Activated naive CD8-positive, alpha-beta T cell treated with anti-CD3 and anti-CD28 coated beads for 36 hours (primary cell): ENCODE measurements at places on chromosomes 16 and 17.

DNA sequence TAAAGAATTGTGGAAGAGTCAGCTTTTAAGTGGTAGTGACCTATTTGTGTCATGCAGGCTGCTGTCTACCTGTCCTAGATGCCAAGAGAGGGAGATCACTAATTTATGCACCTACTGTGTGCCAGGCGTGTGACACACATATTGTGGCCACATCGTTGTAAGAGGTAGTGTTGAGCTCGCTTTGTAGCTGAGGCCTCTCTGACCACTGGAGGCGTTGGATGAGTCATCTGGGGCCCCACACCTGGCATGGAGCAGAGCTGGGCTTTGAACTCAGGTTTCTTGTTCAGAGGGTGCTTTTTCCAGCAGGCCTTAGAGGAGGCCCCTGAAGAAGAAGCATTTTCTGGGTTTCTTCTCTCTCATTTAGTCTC, 52.3 kb upstream of the LGALS9 start:
- peak; percentile 75 for DNase-seq

DNA sequence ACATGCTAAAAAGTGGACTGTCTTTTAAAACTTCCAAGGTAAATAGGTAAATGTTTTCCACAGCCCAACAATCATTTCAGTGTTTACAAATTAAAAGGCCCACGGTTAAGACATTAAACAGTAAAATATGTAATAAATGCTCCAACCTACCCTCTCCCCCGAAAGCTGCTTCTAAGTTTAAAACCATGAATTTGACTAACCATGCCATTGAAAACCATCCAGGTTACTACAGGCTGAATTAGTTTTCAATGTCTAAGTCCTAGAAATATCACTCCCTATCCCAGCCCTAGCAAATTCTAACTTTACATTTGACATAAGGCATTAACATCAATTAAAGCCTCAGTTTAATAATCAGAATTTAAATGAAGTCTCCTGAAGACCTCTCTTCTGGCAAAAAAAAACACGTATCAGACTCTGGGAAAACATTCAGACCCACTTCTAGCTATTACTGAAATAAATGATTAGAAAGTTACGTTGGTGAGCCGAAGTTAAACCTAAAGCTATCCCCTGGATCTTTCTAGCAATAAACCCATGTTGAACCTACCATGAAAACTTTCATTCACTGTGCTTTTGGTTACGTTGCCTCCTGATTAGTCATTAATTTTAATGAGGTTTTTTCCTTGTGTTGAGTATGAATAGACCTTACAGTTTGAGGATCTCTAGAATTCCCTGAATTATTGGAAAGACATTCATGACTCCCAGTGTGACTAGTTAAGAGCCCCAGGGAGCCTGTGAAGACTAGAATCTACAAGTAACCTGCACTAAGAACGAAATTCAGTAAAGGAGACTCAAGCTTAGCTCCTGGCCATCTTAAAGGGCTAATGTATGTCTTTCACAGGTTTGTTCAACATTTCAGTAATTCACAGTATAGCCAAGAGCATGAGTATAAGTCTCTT, 1.7 kb upstream of the POLG2 start:
- DNase-seq = no peak

- no peak for DNase-seq
These were observed 291.7 kb downstream of the CEP112 start for GRCh38 chr17:65900216-65900615.

DNA sequence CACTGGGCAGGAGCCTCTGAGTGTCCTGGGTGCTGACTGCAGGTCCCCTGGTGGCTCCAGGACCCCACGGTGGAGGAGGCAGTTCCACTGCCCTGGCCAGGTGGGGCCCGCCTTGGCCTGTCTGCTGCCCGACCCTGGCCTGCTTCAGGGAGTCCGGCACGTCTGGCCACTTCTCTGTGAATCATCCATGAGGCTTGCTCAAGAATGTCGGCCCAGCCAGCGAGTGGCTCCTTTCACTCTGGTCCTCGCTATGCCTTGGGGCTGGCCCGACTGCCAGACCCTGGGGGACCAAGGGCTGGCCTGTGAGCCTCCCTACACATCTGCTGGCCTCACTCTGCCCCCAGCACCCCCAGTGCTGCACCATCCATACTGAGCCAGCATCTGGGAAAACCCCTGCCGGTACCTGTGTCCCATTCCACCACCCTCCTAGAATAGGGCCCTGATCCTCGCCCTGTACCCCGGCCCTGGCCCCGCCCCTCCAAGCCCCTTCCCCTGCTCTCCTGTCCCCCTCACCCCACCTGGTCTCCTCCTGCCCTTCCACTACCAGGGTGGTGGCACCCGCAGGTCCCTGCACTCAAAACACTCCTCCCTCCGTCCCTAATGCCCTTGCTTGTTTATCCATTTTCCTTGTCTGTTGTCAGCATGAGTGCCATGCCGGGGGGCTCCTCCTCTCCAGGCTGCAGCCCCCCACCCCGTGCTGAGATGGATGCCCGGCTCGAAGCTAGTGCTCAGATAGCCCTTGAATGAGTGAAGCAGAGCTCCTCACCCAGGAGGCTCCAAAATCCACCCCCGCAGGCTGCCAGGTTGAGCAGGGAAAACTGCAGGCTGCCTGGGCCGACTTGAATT, 35.5 kb downstream of the ADCY7 start:
- DNase-seq = no peak
